ENCODE measurements at places on chromosomes 7 and 10.

- DNase-seq = no peak
Measured at GRCh38 chr10:92849576-92850090, 1.3 kb downstream of the EXOC6 start.

GRCh38 chr10:110803239-110803749 is 68.4 kb upstream of the PDCD4 start:
- DNase-seq = no peak

GRCh38 chr7:154863766-154864522 is 139.0 kb downstream of the PAXIP1 start:
- no peak for DNase-seq

GRCh38 chr10:44974082-44974627 is 4.5 kb downstream of the DEPP1 start:
- DNase-seq = no peak

- no peak for DNase-seq
Measured at GRCh38 chr10:5556576-5556975, 31.8 kb downstream of the CALML3 start.

DNA sequence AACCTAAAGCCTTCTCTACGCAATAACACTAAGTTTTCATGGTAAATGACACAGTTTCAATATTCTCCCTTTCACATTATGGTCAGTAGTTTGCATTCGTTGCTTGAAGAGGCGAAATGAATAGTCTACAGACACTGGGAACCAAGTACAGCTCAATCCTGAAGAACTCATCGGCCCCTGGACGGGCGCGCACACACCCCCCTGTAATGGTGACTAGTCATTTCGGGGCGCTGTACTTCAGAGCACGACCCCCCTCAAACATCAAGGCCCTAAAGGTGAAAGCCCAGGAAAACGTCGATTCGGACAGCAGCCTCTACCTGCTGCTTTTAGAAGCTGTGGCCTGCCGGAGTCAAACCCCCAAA is 1.0 kb downstream of the NT5C2 start:
- DNase-seq = no peak

- DNase-seq = no peak
Measured at GRCh38 chr7:94529516-94529915, 19.9 kb downstream of the CASD1 start.

- DNase-seq = no peak
Measured at GRCh38 chr10:14625192-14625631, 149.5 kb downstream of the FAM107B start.

GRCh38 chr7:98133181-98133580 is 26.5 kb downstream of the LMTK2 start:
- no peak for DNase-seq

GRCh38 chr10:62019013-62019684 is 117.7 kb downstream of the ARID5B start:
- no peak for DNase-seq

DNA sequence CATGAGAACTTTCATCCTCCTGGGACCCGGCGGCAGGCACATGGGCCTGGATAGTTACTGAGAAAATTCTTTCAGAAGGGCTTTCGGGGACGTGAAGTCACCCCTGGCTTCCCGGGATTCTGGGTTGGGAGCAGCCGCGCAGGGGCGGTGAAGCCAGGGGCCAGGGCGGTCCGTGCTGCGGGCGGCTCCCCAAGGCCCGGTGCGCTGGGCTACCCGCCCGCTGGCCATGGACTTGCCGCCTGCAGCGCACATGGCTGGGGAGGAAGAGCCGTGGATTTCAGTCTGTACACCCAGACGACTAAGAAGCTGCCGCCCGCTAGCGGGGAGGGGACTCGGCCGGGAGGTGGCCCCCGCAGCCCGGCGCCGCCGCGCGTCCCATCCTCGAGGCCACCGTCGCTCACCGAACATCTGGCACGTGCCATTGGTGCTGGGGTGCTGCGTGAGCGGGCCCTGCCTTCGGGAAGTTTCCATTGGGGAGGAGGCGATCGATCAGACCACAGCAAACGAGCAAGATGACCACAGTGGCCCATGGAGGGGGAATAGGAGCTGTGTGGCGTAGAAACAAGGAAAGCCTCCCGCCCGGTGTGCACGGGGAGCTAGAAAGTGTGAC is 64.5 kb downstream of the TMEM209 start:
- no peak for DNase-seq

DNA sequence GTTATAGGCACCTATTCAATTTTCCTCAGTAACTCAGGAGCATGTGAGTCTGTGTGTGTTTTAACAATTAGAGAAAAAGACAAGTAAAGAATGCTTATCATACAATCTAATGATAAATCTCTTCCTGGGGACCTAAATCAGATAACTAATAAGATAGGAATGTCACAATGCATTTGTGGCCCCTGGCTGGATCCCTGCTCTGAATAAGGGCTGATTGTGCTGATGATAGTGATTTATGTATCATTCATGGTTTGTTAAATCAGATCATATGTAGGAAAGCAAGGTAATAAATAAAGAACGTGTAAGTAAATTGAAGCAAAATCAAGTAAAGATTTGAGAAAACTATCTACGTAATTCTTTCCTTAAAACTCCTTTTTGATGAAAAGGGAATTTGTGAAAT is 145.9 kb downstream of the C7orf25 start:
- no peak for DNase-seq

- DNase-seq = no peak
Measured at GRCh38 chr7:42726066-42726785, 185.6 kb downstream of the C7orf25 start.

GRCh38 chr10:125235093-125236069 is 75.0 kb upstream of the CTBP2 start:
- DNase-seq = no peak
